ENCODE measurements at places on chromosomes 7 and 10.

DNA sequence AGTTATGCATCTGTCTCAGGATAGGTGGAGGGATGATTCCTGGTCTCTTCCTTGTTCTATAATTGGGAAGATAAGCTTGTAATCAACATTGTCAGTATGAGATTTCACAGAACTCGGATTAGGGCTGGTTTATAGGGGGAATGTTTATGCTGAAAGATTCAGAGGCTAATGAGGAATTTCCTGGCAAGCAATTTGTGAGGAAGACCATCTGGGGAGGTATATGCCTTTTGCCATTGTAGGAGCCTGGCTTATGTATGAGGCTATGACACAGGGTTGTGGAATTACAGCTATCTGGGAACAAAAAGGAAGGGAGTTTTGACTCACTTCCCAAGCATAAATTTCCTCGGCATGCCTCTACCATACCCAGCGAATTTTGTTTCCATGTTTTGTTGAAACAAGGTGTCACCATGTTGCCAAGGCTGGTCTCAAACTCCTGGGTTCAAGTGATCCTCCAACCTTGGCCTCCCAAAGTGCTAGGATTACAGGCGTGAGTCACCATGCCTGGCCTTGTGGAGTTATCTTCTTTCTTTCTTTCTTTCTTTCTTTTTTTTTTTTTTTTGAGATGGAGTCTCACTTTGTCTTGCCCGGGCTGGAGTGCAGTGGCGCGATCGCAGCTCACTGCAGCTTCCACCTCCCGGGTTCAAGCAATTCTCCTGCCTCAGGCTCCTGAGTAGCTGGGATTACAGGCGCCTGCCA, 1.6 kb upstream of the COPS6 start:
- no peak for DNase-seq

DNA sequence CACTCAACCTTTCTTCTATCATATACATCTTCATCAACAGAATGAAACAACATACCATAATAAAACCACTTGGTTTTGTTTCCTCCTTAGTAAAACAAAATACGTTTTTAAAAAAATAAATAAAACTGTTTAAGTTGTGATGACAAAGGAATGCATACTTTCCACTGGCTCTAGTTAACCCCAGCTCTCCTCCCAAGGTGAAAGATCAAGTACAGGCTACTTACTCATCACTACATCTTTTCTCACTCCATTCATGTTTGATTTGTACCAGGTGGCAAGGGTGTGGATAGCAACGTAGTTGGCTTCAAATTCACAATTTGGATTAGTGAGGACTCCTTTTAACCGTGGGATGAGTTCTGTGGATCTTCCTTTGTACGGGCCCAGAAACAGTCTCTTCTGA, 14.7 kb downstream of the OGA start:
- no peak for DNase-seq

- no peak for DNase-seq
Measured at GRCh38 chr10:94219829-94220228, 142.9 kb downstream of the NOC3L start.

DNA sequence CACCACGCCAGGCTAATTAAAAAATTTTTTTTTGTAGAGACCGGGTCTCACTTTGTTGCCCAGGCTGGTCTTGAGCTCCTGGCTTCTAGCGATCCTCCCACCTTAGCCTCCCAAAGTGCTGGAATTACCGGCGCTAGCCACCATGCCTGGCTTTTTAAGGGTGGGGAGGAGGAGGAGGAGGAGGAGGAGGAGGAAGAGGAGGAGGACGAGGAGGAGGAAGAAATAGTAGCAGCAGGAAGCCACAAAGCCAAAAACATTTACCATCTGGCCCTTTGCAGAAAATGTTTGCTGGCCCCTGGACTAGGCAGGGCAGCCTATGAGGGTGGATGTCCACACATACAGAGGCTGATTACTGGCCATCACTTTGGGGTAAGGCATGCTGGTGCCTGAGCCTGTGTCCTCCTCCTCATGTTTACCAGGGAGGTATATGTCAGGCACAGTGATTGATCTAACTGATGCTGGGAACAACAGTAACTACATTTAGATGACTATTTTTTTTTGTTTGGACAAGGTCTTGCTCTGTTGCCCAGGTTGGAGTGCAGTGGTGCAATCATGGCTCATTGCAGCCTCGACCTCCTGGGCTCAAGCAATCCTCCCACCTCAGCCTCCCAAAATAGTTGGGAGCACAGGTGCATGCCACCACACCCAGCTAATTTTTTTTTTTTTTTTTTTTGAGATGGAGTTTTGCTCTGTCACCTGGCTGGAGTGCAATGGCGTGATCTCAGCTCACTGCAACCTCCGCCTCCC, 122.1 kb downstream of the HIP1 start:
- DNase-seq: no peak

- peak; percentile 19 for DNase-seq
Measured at GRCh38 chr7:134750083-134751062, 29.1 kb upstream of the CALD1 start.

- no peak for DNase-seq
Measured at GRCh38 chr7:43143918-43144589, 31.6 kb downstream of the HECW1 start.

- no peak for DNase-seq
Measured at GRCh38 chr10:11462071-11462470, 149.4 kb downstream of the USP6NL start.

- DNase-seq: no peak
Measured at GRCh38 chr10:103613616-103614015, 120.1 kb downstream of the NEURL1 start.

- DNase-seq: no peak
Measured at GRCh38 chr10:36647540-36647939, 477.9 kb upstream of the ANKRD30A start.

DNA sequence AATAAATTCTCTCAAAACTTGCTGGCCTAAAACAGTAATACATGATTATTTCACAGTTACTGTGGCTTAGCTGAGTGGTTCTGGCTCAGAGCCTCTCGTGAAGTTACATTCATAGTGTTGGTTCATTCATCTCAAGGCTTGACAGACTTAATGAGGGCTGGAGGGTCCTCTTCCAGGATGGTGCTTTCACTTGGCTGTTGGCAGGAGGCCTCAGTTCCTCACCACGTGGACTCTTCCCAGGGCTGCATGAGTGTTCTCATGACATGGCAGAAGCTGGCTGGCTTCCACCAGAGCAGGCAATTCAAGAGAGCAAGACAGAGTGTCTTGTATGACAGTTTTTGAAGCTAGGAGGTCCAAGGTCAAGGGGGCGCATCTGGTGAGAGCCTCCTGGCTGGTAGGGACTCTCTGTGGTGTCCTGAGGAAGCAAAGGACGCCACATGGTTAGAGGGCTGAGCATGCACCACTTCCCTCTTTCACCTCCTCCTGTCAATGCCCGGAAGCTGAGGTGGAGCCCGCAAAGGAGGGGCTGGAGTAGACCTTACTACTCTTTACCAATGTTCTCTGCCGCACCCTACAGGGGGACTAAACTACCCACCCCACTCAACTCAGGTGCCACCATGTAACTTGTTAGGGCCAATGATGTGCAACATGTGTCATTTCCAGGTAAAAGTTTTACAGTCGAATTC, 58.2 kb upstream of the YAE1 start:
- no peak for DNase-seq

DNA sequence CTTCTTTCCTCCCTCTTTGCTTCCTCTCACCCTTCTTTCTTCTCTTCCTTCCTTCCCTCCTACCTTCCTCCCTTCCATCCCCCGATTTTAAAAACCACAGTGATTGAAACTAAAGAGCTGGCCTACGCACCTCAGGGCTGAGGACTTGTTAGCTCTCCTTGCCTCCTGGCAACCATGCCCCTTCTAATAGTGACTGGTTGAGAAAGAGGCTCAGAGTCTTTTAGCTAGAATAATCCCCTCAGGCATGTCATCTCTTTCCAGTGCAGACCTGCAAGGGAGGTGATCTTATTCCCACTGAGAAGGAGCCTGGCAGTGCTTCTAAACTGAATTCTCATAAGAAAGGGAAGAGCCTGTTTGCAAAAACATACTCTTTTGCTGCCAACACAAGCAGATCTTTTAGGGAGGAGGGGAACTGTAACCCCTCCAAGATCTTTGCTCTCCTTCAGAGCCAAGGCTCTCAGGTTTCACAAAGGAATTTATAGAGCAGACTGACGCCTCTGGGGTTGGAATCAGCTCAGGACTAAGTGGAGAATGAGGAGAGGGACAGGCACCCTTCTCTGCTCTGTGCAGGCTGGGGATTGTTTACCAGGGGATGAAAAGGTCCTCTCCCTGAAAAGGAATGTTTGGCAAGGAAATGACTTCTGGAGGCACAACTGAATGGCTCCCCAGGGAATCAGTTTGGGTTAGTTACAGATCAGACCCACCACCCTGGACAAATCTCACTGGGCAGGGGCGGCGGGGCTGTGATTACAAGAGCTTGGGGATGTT, 9.4 kb upstream of the ANKRD1 start:
- DNase-seq: no peak

DNA sequence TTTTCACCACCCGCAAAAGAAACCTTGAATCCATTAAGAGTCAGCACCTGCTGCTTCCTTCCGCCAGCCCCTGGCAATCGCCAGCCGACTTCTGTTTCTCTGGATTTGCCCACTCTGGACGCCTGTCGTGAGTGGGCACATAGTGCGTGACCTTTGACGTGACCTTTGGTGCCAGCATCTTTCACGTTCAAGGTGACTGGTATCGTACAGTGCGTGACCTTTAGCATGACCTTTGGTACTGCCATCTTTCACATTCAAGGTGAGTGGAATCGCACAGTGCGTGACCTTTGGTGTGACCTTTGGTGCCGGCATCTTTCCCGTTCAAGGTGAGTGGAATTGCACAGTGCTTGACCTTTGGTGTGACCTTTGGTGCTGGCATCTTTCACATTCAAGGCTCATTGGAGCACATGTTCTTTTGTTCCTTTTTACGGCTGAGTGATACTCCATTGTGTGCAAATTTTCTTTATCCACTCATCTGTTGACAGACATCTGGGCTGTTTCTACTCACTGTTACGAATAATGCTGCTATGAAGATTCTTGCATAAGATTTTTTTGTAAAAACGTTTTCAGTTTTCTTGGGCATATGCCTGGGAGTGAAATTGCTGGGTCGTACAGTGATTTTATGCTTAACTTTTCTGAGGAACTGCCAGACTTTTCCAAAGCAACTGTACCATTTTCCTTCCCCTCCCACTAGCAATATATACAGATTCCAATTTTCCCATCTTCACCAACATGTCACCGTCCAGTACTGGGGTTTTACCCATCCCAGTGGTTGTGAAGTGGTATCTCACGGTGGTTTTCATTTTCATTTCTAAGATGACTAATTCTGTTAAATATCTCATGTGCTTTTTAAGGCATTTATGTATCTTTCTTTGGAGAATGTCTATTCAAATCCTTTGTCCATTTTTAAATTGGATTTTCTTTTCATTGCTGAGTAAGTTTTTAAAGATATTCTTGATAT, 145.3 kb downstream of the DIP2C start:
- DNase-seq: no peak

DNA sequence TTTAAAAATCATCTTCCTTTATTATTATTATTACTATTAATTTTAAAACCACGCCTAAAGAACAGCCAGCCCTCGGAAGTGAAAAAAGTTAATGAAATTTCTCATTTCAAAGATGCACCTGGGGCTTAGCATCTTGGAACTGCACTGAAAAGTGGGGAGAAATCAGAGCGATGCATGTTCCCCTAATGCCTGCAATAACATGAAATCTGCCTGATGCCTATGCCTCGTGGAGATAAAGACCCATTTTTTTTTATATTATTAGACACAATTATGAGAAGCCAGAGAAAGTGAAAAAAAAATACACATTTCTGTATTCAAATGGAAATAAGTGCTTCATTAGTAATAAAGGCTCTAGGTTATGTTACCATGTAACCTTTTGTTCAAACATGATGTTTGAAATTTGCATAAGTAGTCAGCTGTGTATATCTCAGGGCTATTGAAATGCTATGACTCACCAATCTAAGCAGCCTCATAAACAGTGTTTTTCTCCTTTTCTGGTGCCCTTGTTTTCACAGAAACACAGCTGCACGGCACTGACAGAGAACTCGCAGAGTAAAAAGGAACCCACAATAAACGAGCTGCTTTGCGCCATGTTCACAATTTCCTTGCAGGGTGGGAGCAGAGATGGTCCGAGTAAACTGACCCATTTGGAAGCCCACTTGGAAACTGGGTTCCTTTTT, 175.8 kb upstream of the PRKCQ start:
- DNase-seq: no peak

DNA sequence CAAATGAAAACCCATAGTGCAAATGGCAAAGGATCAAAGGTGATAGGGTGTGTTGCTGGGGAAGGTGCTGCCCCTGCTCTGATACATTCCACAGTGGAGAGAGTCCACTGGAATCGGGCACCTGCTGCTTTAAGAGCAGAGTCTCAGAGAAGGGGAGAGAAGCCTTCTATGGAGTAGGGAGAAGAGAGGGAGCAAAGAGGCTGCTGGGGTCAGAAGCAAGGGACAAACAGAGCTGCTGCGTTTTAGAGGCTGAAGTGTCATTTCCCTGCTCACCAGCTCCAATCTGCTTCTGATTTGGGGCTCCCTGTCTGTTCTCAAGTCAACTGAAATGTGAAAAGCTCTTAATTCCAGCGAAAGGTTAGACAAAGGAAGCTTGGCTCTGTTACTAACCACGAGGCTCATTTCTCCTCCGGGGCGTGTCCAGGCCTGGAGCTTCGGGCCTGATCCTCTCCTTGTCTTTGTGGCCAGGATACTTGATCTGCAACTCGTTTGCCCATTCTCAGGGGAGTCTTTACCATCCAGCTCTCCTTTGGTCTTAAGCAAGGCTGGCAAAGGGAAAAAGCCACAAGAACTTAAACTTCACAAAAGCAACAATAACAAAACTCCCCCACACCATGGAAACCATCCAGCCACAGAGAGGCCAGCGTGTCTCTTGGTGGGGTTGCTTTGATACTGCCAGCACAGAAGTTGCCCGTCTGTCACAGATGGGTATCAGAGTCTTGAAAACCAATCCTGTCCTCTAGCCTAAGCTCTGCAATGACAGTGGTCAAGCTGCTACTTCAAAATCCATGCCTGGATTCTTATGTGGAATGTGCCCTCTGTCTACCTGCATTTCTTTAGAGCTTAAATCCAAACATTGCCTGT, 692.6 kb downstream of the SUGCT start:
- no peak for DNase-seq

DNA sequence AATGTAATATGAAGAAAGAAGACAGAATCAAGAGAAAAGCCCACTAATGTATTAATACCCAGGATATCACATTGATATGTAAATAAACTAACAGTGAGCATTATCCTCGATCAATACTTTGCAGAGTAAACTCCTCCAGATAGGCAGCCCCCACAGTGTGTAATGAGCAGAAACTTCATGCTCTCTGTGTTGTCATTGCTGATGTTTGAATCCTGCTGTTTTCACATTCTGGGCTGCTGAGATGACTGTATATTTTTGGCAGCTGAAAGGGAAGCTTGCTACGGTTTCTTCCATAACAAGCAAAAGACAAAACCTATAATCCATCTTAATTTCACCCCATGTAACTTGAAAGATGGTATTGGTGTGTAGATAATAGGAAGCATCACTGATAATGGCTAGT, 15.3 kb upstream of the THSD7A start:
- DNase-seq: no peak

- no peak for DNase-seq
Measured at GRCh38 chr10:78594559-78595268, 474.1 kb upstream of the ZMIZ1 start.

GRCh38 chr10:102511583-102512274, 8.0 kb downstream of the SUFU start:
- no peak for DNase-seq

GRCh38 chr10:52438119-52438518, 124.0 kb downstream of the DKK1 start:
- DNase-seq: no peak
